ENCODE measurements at places on chromosomes 4 and X.
A peak's percentile ranks its signal among the peaks of the same experiment; 100 is the strongest.

DNA sequence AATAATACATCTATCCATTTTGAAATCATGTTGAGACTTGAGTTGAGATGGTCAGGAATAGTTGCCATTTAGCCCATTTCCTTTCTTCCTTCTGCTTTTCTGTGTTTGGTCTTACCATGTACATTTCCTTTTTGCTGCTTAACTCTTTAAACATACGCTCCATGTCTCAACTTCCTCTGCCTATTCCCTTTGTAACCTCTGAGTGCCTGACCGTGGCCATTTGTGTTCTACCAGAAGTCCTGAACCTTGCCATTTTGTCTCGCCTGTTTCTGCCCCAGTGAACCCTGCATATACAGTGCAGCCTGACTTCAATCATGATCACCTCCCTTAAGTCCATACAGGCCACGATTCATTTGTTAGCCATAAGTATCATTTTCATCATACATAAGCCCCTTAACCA, 169.0 kb downstream of the RAPGEF2 start:
- DNase-seq: no peak

DNA sequence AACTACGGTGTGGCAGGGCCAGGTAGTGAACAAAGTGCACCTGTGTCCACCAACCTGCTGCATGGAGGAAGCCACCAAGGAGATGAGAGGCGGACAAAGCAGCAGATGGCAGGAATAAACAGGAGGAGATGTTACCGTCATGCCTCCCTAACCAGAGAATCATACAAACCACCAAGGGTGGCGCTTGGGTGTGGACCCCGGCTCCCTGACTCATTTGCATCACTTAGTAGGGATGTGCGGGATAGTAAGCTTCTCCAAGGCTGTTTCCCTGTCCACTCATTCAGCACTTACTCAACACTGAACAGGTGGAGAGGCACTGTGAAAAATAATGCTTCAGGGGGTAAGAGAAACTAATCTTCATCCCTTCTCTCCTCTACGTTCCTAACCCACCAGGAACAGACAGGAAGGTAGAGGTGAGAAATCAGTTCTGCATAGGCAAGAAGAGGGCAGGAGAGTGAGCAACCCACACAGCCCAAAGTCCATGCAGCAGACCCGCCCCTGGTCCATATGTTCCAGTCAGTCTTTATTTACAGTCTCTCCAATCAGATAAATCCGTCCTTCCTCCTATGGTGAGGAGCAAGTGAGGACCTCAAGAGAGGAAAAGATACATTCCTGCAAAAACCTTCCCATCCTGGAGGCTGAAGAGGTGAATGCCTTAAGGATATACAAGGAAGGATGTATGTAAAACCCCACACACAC, 34.0 kb downstream of the QDPR start:
- DNase-seq: no peak

DNA sequence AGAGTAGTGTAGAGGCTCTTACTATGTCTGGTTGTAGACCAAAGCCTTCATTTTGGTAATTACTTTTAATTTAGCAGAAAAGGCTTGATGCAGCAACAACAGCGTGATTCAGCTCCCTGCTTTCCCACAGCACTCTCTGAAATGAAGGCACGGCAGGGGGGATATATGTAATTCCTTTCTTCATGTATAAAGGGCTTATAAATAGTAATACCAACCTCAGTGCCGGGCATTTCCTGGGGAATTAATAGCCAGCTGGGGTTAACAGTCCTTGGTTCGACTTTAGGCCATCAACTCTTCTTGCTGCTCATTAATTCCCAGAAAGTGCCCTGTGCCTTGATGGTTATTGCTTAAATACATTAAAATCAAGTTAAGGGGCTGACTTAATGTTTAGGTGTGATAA, 669.0 kb downstream of the ZNF674 start:
- peak; percentile 48 for DNase-seq

GRCh38 chrX:1398431-1399340, 6.8 kb upstream of the SLC25A6 start:
- DNase-seq: no peak

DNA sequence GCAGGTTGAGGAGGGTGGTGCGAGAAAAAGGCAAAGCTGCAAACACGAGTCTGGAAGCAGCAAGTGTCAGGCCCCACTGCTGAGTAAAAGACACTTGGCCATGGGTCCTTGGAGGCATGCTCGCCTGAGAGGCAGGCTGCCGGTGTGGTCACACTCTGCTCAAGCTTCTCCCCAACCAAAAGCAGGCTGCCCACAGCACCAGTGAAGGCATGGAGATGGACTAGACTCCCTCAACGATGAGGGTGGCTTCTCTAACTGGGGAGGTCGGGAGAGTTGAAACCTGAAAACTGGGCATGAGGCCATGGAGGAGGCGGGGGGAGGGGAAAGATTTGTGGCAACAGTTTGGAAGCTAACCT, 86.5 kb downstream of the ATG4A start:
- DNase-seq: no peak

- DNase-seq: no peak
Observed at GRCh38 chr4:89121387-89122068, 10.2 kb downstream of the TIGD2 start.

- no peak for DNase-seq
Observed at GRCh38 chr4:173860094-173860493, 330.1 kb upstream of the HAND2 start.

- peak; percentile 35 for DNase-seq
Observed at GRCh38 chr4:39134683-39135306, 47.5 kb upstream of the WDR19 start.

GRCh38 chr4:28373601-28374000, 1513.0 kb downstream of the STIM2 start:
- no peak for DNase-seq

DNA sequence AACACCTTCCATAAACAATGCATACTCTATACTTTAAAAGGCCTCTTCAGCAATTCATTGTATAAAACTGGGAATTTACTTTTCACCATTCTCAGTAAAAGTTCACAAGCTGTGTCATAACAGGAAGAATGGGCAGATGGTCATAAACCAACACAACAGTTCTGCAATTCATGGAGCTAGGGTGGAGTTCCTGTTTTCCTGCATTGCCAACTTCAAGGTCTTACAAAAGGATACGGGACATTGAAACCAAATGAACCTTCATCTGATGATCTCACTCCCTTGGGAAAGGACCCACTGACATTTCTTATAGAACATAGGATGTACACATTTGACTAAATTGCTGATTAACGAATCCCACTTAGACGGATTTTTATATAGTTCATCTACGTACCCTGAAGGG, 4.1 kb downstream of the KDR start:
- DNase-seq: no peak

DNA sequence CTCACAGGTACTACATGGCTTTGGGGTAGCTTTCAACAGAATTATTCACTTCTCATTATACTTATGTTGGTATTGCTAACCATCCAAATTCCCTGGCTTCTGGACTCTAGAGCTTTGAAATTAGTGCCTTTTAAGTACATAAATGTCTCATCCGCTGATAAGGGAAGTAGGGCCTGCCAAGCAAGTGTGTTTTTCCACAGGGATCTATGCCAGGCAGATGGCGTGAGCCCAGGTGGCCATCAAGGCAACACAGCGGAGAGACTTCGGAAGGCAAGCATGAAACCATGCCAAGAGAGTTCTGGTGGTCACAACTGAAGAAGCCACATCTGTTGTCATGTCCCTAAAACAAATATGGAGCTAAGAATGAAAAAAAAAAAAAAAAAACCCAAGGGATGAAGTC, 503.1 kb upstream of the LCORL start:
- DNase-seq: no peak

GRCh38 chr4:151276787-151277562, at the start of gene PRSS48:
TSS of gene PRSS48 (plus strand) at chr4:151277161. CDS start at chr4:151277173, 12 bp downstream.
- peak; percentile 61 for DNase-seq
